ENCODE measurements at places on chromosomes 13 and 19. TPM values are rescaled to one million over a fixed set of nuclear protein-coding genes. Genes with fewer than 3 reads are reported as not detected.

The NUP58 gene
- total RNA-seq, result 46.1 TPM

The TMEM255B gene
- total RNA-seq, result 34.8 TPM

The ZNF580 gene
- total RNA-seq, result 42.2 TPM

The F10 gene
- total RNA-seq, result 14.2 TPM

- DNase-seq, result peak; percentile 92
These were observed 27.8 kb downstream of the NFIX start for GRCh38 chr19:13022859-13023636.

GRCh38 chr19:2478756-2479555 lies 3.0 kb downstream of the GADD45B start:
- DNase-seq, result peak; percentile 89

DNA sequence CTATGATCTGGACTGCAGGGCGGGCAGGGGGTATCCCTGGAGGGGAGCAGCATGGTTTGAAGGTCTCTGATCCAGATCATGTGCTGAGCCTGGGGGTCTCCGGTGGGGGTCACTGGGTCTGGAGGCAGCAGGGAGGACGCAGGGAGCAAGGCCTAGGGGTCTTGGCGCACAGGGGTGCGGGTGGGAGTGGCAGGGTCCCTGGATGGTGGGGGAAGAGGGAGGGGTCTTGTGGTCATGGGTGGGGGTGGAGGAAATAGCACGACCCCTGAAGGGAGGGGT lies 1.9 kb downstream of the BTBD2 start:
- DNase-seq, result no peak

DNA sequence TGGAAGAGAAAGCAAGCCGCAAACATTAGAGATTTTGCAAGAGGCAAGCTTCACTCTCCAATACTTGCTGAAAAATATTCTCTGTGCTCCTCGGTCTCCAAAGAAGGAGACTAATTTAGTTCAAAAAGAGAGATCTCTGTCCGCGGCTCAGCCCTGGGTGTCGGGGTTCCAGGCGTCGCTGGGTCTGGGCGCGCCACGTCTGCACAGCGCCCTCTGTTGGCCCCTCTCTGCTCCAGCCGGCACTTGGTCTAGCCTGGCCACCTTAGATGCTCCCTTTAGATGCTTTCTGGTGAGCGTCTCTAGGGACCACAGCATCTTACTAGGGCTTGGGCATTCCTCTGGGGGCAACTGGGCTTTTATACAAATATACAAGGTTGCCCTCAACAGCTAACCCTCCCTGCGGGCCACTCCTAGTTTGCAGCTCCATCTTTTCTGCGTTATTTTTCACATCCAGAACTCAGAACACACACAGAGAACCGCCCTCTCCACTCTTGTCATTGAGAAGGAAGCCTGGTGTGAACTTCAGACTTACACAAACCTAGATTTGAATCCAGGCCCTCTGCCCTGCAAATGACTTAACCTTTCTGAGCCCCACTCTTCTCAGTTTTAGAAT lies 78.3 kb downstream of the CYSLTR2 start:
- DNase-seq, result peak; percentile 69

- DNase-seq, result no peak
These were observed 19.5 kb downstream of the ADGRE2 start for GRCh38 chr19:14758816-14759215.

- DNase-seq, result no peak
These were observed 135.0 kb downstream of the URI1 start for GRCh38 chr19:30076751-30077670.

GRCh38 chr13:23652909-23653726 lies 82.9 kb downstream of the TNFRSF19 start:
- no peak for DNase-seq
